Ovary (tissue), 10 donors: ENCODE measurements at places on chromosomes 16 and 17. TPM values are rescaled to one million over a fixed set of nuclear protein-coding genes. Genes with fewer than 3 reads are reported as not detected.
A peak's percentile ranks its signal among the peaks of the same experiment; 100 is the strongest.

GRCh38 chr17:38613981-38614779 is 8.4 kb upstream of the SRCIN1 start:
- no peak for DNase-seq

The KIF19 gene
- not detected for polyA plus RNA-seq

The CCL18 gene
- 24.0 TPM for polyA plus RNA-seq

The ACSM5 gene
- 1.8 TPM for polyA plus RNA-seq

DNA sequence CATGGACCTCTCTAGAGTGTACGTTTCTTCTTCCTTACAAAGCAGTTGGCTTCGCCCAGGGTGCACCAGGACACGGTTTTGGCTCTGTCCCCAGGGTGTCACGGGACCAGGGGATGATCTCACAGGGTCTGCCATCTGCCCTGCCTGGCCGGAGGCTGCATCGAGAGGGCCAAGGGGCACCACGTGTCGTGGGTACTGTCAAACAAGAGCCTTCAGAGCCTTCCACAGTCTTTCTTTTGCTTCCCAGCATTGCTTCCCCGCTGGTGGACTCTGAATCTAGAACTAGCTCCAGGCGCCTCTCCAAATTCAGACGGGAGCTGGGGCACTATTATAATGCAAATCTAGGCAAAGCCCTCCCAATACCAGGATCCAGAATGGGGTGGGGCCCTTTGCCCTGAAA is 47.9 kb downstream of the MAPT start:
- peak; percentile 33 for DNase-seq

DNA sequence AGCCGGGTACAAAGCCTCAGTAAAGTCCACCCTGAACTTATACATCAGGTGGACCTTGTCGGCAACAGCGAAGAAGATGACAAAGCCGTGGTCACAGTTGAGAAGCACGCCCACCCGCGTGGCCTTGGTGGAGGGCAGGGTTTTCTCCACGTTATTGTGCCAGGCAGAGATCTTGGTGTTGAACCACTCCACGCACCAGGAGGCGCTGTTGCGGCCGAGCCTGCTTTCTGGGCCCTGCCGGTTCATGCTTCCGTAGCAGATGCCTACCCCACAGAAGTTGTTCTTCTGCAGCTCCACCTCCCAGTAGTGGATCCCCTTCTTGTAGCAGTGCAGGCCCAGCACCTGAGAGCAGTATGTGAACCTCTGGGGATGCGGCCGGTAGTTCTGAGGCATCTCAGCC is 22.1 kb downstream of the TRIM25 start:
- DNase-seq = no peak

DNA sequence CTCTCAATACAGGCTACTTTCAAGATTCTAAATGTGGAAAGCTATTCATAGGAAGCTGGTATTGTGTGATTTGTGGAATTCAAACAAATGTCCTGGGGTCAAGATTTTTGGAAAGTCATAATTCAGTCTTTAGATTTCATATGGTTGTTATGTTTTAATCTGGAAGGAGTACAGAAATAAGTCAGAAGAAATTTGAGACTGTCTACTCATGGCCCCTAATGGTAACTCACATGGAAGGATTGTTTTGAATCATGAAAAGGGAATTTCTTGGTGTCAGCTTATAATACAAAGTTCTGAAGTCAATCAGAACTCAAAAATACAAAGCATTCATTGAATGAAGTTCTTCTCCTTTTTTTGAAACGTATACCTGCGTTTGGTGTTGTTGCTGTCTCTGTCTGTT is 3.1 kb downstream of the KCNJ2 start:
- no peak for DNase-seq

DNA sequence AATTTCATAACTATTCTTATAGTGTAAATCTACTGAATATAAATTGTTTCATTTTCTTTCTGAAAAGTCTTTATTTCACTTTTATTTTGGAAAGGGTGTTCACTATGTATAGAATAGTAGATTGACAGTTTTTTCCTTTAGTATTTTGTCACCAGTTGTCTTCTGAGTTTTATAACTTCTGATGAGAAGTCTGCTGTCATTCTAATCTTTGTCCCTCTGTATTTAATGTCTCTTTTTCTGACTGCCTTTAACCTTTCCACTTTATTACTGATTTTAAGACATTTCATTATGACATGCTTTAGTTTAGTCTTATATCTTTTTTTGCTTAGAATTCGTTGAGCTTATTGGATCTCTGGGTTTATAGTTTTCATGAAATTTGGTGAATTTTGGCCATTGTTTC is 166.9 kb downstream of the FTO start:
- DNase-seq = no peak

The HSF5 gene
- 0.05 TPM for polyA plus RNA-seq

DNA sequence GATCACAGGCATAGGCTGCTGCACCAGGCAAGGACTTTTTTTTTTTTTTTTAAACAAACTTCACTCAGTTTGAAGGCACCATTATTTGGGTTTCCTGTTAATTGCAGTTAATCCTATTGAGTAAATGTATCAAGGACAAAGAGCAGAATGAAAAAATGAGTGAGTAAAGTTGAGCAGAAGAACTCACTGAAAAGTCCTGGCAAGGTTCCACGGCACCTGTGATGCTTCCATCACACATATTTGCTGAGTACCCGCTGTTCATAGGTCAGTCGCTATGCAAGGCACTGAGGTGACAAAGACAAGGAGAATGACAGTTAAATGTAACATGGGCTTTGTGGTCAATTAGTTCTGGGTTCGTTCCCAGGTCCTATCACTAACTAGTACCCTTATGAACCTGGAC is 670.0 kb downstream of the MAF start:
- no peak for DNase-seq

- DNase-seq = no peak
Observed at GRCh38 chr17:72677108-72677507, 415.4 kb downstream of the SLC39A11 start.

- peak; percentile 74 for DNase-seq
Observed at GRCh38 chr17:8470447-8471047, 34.9 kb downstream of the NDEL1 start.

GRCh38 chr17:75557075-75557851 is 30.3 kb upstream of the MYO15B start:
- peak; percentile 31 for DNase-seq

The KRTAP4-5 gene
- not detected for polyA plus RNA-seq

GRCh38 chr16:10514369-10515055 is 65.9 kb downstream of the EMP2 start:
- DNase-seq = no peak

The PYY gene
- 0.18 TPM for polyA plus RNA-seq

The TXNDC11 gene
- polyA plus RNA-seq = 35.1 TPM

DNA sequence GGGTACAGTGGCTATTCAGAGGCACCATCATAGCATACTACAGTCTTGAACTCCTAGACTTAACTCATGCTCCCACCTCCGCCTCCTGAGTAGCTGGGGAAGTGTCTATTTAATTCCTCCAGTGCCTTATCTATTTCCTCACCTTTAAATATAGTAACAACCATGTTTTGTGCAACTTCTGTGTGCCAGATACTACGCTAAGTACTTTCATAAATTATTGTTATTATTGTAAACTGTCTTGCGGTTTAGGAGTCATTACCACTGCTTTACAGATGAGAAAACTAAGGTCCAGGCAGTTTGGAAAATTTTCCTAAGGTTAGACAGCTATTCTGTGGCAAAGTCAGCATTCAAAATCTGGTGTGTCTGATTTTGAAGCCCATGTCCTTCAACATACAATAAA is 359.1 kb upstream of the XYLT1 start:
- no peak for DNase-seq

DNA sequence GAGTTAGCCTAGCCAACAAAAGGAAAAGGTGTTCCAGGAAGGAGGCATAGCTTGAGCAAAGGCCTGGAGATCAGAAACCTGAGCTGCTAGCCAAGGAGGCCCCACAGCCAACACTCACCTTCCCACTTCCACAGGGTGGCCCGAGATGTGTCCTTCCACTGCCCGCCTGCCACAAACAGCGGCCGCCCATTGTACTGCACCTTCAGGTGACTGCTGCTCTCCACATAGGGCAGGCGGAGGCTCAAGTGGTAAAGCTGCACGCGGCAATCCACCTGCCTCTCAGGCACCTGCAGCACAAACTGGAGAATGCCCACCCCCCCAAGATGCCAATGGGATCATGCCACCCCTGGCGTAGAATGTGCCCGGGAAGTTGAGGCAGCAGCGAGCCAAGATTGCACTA is 111.5 kb downstream of the RMI2 start:
- DNase-seq = no peak

DNA sequence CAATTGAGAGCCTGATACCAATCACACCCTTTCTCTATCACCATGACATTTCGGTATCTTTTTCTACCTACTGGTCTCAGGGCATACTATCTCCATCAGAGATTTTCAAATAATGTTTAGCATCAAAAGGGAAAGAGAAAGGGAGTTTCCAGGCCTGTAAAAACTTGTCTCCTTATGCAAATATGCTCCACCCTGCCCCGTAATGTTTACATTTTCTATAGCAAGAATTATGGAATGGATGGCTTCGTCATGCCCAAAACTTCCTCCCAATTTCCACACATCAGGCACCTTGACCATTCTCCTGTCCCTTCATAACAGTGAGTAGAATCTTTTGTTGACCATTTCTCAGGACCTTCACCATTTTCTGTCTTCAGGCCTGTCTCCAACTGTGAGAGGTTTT is 30.9 kb upstream of the HLF start:
- DNase-seq = no peak

- peak; percentile 30 for DNase-seq
Observed at GRCh38 chr17:55735731-55736405, 13.2 kb upstream of the TMEM100 start.

The RUNDC3A gene
- 1.9 TPM for polyA plus RNA-seq
